ENCODE measurements at places on chromosomes 2 and 18.

- no peak for DNase-seq
Observed at GRCh38 chr2:112004253-112004645, 50.8 kb upstream of the TMEM87B start.

- no peak for DNase-seq
Observed at GRCh38 chr2:223092667-223093066, 40.7 kb downstream of the KCNE4 start.

DNA sequence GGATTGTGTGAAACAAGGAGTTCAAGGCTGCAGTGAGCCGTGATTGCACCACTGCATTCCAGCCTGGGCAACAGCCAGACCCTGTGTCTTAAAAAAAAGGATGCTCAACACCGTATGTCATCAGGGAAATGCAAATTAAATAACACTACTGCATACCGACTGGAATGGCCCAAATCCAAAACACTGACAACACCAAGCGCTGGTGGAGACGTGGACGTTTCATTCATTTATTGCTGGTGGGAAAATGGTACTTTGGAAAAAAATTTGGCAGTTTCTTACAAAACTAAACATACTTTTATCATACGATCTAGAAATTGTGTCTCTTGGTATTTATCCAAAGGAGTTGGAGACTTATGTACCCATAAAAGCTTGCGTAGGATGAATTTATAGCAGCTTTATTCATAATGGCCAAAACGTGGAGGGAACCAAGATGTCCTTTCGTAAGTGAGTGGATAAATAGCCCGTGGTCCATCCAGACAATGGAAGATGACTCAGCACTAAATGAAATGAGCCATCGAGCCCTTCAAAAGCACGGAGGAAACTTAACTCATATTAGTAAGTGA, 24.2 kb downstream of the NEU4 start:
- no peak for DNase-seq

DNA sequence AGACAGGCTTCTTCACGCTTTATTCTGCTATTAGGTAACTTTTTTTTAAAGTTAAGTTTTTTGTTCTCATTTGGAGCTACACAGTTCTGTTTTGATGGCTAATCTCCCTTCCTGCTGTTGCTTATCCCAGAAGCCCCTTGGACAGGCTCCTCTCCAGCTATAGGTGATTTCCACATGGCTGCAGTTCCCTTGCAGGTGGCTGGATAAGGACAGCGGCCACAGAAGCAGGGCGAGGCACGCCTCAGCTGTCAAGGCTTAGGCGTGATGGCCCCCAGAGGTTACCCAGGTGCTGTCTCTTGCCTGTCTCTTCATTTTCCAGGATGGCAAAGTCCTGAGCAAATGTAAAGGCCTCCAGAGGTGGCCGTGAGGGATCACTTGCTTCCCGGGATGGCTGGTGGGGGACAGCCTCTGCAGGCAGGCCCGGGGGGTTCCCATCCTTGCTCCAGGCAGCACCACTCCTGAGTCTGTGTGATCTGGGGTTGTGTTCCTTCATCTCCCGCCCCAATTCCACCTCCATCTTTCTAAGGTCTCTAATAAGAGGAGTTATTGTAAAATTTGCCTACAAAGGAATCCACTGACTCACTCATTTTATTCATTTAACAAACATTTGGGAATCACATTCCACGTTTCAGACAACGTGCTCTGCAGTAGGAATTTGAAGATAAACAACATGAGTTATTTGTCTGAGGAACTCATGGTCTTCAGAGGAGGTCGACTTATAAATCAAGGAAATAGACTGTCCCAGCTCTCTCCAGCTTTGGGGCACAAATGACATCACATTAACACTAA, 53.4 kb downstream of the NAPG start:
- DNase-seq: no peak

DNA sequence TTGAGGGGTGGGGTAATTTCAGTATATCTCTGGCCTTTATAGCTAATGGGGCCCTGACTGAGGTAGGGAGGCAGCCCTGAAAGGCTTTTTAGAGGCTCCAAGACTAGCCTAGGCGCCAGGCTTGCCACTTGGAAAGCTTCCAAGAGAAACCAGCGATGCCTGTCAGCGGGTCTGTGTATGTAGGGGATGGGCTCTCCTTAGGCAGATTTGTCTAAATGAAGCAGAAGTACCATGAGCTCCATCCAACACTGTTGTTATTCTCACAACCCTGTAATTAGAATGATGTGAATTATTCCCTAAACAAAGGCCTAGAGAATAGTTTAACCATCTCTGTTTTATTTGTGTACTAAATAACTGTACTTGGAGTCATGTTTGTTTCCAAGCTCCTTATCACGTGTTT, 138.1 kb downstream of the B3GNT2 start:
- DNase-seq: no peak

- DNase-seq: no peak
Observed at GRCh38 chr2:98063291-98063854, 23.6 kb upstream of the VWA3B start.

- no peak for DNase-seq
Observed at GRCh38 chr2:20488782-20489181, 41.9 kb downstream of the RHOB start.

DNA sequence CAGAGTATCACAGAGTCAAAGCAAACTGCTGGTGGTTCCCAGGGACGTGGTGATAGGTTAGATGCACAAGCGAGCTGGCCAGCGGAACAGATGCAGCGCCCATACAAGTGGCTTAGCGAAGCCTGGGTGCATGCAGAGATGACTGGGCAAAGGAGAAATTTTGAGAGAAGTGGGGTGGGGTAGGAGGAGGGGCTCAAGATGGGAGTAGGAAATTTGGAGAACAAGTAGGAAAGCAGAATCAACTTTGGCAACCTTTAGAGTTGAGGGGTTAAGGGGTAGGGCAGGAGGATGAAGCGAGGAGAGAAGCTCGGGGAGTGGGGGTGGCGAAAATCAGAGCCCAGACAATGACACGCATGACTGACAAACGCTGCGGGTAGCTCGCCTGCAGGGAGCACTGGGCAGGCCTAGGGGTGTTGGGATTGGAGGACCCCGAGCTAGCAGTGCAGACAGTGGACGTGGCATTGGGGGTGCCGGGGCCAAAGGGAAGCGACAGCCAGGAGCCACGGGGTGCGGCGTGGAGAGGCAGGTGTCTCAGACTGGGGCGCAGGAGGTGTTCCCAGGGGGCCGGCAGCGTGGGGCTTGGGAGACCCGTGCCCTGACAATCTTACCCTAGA, 431 bp downstream of the FAM98A start:
- DNase-seq: no peak

DNA sequence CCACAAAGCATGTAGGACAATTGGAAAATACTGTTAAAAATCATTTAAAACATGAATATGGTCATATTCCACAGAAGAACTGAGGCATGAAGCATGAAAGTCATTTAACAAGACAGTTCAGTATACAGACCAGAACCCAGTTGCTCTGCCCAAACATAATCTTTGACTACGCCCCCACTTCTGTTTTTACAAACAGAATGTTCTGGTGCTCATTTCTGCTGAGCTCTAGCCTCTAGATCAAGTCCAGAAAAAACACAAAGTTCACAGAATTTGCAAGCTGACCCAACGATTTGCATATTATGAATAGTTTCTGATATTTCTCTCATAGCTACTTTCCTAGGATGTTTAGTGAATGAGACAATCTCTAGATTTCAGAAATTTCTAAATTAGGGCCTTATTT, 424.9 kb downstream of the PID1 start:
- no peak for DNase-seq

- DNase-seq: no peak
Observed at GRCh38 chr2:229261599-229261998, 9.5 kb downstream of the PID1 start.

- DNase-seq: no peak
Observed at GRCh38 chr2:85560812-85561279, 447 bp downstream of the GGCX start.

GRCh38 chr2:85989288-85989865, 100.6 kb upstream of the ST3GAL5 start:
- no peak for DNase-seq

DNA sequence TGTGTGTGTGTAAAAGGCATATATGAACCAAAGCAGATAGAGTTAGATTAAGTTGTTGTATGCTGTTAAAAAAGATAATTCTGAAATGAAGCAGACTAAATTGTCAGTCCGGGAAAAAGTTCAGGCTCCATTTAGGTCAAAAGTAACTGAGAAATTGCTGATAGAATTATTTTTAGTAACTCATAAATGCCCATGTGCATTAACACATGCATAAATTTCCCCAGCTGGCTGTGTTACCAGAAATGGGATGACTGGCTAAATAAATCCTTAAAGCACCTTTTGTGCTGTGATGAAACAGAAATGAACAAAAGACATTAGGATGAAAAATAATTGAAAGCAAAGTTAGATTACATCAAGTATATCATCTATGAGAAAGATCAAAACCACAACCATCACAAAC, 111.3 kb downstream of the NYAP2 start:
- no peak for DNase-seq

DNA sequence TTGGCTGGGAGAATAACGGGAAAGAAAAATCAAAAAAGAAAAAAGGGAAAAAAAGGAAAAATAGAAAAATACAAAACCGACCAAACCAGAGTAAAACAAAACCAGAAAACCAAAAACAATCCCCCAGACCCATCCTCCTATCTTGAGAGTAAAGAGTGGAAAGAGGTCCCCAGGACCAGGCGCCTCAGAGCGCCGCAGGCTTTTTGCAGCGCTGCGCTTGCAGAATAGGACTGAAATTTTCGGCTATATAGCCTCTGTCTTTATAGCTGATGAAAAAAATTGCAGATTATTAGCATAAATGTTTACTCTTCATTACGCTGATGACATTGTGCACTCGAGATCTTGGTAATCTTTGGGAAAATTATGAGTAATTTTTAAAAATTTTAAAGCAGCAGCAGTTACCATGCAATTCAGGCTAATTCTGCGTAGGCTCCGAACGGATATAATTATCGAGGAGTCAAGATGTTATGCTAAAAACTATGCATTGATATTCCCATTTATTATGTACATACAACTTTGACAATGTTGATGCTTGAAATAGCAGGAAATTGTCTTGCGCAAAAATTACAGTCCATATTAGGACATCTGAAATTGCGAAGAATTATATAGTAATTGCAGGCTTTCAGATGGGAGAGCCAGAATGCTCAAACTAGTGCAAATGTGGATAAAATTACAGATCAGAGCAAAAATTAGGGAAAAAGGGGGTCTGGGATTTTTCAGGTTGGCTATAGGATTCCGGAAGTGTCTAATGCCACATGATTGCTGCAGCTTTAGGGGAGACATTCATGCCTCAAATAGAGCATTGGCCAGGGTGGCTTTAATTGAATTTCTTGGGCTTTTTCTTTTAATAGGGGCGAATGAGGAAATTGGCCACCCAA, 8.3 kb downstream of the DLX1 start:
- no peak for DNase-seq

- no peak for DNase-seq
Observed at GRCh38 chr2:85371045-85371444, 16.5 kb downstream of the ELMOD3 start.

- DNase-seq: no peak
Observed at GRCh38 chr2:32849456-32850194, 97.1 kb upstream of the LTBP1 start.

DNA sequence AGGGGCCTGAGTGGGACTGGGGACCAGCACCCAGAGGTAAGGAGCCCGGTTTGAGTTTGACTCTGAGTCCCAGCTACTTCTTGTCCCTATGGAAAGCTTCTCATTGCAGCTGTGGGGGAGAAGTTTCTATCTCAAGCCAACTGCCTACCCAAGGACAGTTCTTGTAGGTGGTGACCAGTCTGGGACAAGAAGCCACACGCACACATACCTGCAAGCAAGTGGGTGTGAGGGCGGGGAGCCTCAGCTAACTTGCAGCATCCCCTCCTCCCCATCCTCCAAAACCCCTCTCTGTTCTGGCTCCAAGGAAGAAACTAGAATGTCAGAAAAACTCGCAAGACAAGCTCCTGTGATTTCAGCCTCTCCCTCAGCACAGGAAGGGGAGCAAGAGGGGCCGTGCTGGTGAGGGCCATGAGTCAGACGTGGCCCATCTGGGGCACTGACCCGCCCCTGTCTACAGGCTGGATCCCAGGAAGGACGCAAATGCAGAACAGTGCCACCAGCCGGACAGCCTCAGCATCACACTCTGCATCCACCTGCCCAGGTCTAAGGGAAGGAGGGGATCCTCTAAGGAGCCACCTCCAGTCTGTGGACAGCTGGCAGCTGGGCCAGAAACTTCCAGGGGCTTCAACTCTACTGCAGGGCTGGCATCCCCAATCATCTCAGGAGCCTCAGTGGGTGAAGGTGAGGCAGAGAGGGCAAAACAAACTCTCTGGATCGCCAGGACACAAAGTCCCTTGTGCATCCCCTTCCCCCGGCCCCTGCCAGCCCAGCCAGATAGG, 103.4 kb downstream of the TNS1 start:
- no peak for DNase-seq

All from left renal cortex interstitium (tissue), 4 donors.